ENCODE measurements at places on chromosomes 13 and 19. TPM values are rescaled to one million over a fixed set of nuclear protein-coding genes. Genes with fewer than 3 reads are reported as not detected.

ZNF888 gene
- 8.3 TPM for total RNA-seq

DNA sequence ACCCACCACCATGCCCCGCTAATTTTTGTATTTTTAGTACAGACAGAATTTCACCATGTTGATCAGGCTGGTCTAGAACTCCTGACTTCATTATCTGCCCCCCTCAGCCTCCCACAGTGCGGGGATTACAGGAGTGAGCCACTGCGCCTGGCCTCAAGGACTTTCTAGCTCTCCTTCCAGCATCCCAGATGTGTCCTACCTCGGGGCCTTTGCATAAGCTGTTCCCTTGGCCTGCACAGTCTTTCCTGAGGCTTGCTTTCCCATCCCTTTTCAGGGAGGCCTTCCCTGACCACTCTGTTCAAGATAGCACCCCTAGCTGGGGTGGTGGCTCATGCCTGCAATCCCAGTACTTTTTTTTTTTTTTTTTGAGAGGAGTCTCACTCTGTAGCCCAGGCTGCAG is 14.3 kb upstream of the BCAM start:
- no peak for DNase-seq

GRCh38 chr13:27942972-27943371 is 23.2 kb downstream of the PDX1 start:
- no peak for DNase-seq

DNA sequence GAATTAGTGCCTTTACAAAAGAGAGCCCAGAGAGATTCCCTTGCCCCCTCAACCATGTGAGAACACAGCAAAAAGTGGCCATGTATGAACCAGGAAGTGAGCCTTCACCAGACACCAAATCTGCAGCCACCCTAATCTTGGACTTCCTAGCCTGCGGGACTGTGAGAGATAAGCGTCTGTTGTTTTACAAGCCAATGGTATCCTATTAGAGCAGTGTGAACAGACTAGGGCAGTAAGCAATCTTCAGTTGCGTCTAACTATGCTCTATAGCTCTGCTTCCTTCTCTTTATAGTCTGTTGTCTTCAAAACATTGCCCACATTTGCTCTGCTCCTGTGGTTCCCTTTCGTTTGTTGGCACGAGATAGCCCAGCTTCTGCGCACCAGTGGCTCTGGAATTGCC is 109.5 kb upstream of the FNDC3A start:
- DNase-seq: no peak

- peak; percentile 39 for DNase-seq
These were observed 318.9 kb upstream of the HTR2A start for GRCh38 chr13:47215736-47216135.

Data from GM23338 (cell line).